WTC11 (cell line): ENCODE measurements at places on chromosomes 7 and 10.
A peak's percentile ranks its signal among the peaks of the same experiment; 100 is the strongest.

DNA sequence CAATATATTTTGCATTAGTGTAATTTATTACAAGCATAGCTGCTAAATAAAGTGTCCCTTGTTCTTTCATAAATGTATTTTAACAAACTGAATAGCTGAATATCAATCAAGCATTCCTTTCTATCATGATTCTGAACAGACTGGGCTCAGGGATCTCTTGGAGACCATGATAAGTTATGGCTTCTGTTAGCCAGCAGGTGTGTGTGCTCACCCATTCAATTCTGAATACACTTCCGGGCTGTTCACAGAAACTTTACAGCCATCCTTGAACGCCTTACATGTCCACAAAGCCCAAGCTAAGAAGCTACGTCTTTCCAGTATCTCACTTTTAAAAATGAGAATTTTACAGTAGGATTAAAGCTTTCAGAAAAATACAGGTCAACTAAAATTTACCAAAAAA is 115.1 kb downstream of the SVIL start:
- H3K4me3 ChIP-seq: no peak overlapping the region
- DNase-seq: no peak
- H3K27ac ChIP-seq: no peak overlapping the region
- peaks cover 41% of the 10 kb centered on the region for H3K36me3 ChIP-seq
- no peaks in the 10 kb centered on the region for H3K27me3 ChIP-seq

- no peak overlapping the region for H3K27ac ChIP-seq
- no peak overlapping the region for H3K4me3 ChIP-seq
- H3K27me3 ChIP-seq: no peaks in the 10 kb centered on the region
- H3K4me1 ChIP-seq: peaks cover 15% of the 10 kb centered on the region
- no peak for DNase-seq
- peaks cover 8% of the 10 kb centered on the region for H3K36me3 ChIP-seq
Observed at GRCh38 chr10:50456719-50457118, 167.0 kb downstream of the SGMS1 start.

GRCh38 chr7:134065415-134065814 is 61.7 kb upstream of the LRGUK start:
- H3K27me3 ChIP-seq: no peaks in the 10 kb centered on the region
- no peak overlapping the region for H3K27ac ChIP-seq
- H3K4me1 ChIP-seq: peaks cover 8% of the 10 kb centered on the region
- DNase-seq: no peak

DNA sequence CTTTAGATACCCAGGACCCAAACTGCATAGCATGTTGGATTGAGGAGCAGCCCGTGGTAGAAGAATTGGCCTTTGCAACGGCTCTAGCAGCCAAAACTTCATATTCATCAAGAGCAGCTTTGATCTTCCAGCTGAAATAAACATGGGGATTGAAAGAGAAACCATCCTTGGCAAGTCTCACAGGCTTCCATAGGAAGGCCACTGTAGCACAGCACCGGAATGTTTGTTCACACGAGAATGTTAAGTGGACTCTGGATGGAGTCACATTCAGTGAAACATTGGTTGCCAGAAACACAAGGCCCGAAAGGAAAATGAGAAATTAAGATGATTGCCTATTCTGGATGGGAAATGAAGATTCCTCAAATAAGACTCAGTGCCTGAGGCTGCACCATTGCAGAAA is 97.4 kb downstream of the RAB18 start:
- H3K4me1 ChIP-seq: peaks cover 3% of the 10 kb centered on the region
- H3K27me3 ChIP-seq: no peaks in the 10 kb centered on the region
- DNase-seq: no peak
- H3K36me3 ChIP-seq: no peaks in the 10 kb centered on the region

DNA sequence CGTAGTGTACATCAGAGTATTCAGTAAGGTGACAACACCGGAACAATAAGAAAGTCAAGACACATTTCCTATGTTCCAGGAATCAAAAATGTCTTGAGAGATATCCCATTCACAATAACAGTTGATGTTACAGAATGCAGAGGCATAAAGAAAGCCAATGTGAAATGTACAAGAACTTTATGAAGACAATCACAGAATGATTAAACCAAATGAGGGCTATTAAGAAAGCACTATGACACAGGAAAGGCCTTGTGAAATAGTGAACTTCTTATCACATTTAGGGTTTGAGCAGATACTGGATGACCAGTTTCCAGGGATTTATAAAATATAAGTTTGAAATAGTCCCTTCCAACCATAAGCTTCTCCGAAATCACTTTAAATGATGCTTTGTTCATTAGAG is 52.7 kb downstream of the VWDE start:
- H3K27ac ChIP-seq: no peak overlapping the region
- H3K4me1 ChIP-seq: no peaks in the 10 kb centered on the region
- no peak for DNase-seq
- H3K4me3 ChIP-seq: no peak overlapping the region
- no peaks in the 10 kb centered on the region for H3K27me3 ChIP-seq

- peaks cover 22% of the 10 kb centered on the region for H3K4me1 ChIP-seq
- H3K4me3 ChIP-seq: no peak overlapping the region
- no peaks in the 10 kb centered on the region for H3K36me3 ChIP-seq
- no peaks in the 10 kb centered on the region for H3K27me3 ChIP-seq
Observed at GRCh38 chr10:60311821-60312220, 77.9 kb downstream of the ANK3 start.

DNA sequence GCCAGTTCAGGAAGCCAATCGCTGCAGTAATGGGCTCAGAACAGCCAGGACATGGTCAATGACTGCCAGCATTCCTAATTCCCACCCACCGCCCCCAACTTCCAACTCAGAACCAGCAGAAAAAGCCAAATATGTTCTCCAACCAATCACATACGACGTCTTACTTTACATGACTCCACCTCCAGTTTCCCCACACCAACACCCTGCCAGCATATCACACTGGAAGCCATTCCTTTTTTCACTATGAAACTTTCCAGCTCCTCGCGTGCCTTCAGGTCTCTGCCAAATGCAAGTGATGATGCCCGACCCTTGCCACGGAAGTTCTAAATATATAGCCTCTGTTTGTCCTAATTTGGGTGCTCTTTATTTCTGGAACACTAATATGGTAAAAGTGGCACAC is 12.5 kb downstream of the NPS start:
- H3K4me3 ChIP-seq: no peak overlapping the region

GRCh38 chr10:43706166-43706565 is 57.5 kb upstream of the ZNF32 start:
- H3K27ac ChIP-seq: no peak overlapping the region
- no peak for DNase-seq
- 0 out of 2 replicates have a peak, but pooled peaks cover 2% of the 10 kb centered on the region for H3K27me3 ChIP-seq
- H3K4me1 ChIP-seq: no peaks in the 10 kb centered on the region

- no peak overlapping the region for H3K27ac ChIP-seq
- peak overlapping the region; percentile 60 for H3K4me3 ChIP-seq
- no peaks in the 10 kb centered on the region for H3K36me3 ChIP-seq
Observed at GRCh38 chr10:8061274-8062211, 7.1 kb downstream of the GATA3 start.

- no peaks in the 10 kb centered on the region for H3K36me3 ChIP-seq
- H3K27ac ChIP-seq: peak overlapping the region; percentile 74; the same call in 1 of the 2 replicates
- H3K27me3 ChIP-seq: no peaks in the 10 kb centered on the region
- H3K4me3 ChIP-seq: no peak overlapping the region
- H3K4me1 ChIP-seq: no peaks in the 10 kb centered on the region
- no peak for DNase-seq
Observed at GRCh38 chr7:1548438-1548831, 7.6 kb downstream of the TMEM184A start.

GRCh38 chr7:6007386-6007785 is 1.5 kb downstream of the PMS2 start:
- peak overlapping the region; percentile 81 for H3K4me3 ChIP-seq
- peaks cover 25% of the 10 kb centered on the region for H3K36me3 ChIP-seq
- no peaks in the 10 kb centered on the region for H3K27me3 ChIP-seq
- DNase-seq: no peak
